ENCODE measurements at places on chromosomes 16 and 17.

- no peak for DNase-seq
These were observed 101.2 kb downstream of the TTC19 start for GRCh38 chr17:16100737-16101400.

DNA sequence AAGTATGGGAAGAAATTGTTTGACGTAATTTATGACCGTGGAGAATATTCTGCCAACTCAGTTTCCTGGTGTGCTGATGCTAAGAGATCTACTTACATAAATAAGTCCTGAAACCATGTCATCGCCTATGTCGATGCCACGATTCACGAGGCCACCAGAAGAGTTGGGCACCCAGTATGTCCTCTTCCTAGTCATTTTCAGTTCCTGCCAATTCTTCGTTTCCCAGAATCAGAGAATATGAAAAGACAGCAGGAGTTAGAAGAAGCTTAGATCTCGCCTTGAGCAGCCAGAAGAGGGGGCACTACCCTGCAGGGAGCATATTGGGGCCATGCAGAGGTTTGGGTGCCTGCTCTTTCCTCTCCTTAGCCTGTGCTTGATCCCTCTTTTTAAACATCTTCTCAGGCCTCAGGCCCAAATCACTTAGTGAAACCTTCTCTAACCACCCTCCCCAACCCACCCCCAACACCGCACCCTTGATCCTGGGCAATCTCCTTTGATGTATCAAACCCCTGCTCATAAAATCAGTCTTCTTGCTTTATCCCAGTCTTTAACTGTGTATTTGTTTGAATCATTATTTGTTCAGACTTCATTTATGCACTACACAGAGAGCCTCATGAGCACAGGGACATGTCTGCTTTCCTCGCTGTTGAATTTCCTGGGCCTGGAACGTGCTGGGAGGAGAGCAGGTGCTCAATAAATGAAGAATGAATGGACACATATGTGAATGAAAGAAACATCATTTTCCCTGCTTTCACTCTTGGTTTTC, 12.2 kb upstream of the LONP2 start:
- DNase-seq: no peak

GRCh38 chr17:74527081-74527480, 4.2 kb downstream of the CD300LB start:
- DNase-seq: no peak

DNA sequence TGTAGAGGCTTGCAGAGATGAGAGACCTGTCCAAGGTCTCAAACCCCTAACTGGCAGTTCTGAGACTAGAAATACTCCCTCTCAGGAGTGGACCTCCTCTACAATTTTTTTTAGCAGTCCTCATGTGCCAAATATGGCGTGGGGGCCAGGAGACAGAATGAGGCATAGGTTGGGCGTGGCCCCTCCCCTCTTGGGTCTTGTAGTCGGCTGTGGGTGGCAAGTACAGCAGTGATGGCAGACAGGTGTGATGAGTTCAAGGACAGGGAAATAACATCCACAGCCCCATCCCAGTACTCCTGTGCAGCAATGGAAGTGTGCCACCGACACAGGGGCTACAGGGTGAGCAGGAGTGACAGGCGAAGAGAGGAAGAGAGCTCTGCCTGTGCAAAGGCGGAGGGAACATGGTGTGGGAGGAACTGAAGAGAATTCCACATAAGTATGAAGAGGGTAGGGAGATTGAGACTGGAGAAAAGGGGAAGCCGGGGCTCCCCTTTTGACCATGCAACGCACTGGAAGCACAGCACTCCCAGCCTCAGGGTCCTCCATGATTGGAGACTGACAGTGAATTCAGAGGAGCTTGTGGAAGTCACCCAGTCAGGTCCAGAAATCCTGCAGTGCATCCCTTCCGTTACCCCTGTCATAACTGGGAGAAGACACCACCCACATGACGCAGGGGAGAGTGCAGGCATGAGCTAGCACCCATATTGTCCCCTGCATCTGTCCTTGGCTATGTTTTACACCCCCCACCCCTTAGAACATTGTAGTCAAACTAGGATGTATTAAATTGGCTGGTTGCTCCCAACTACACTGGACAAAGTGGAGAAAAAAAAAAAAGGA, 14.8 kb upstream of the CETP start:
- DNase-seq: no peak

DNA sequence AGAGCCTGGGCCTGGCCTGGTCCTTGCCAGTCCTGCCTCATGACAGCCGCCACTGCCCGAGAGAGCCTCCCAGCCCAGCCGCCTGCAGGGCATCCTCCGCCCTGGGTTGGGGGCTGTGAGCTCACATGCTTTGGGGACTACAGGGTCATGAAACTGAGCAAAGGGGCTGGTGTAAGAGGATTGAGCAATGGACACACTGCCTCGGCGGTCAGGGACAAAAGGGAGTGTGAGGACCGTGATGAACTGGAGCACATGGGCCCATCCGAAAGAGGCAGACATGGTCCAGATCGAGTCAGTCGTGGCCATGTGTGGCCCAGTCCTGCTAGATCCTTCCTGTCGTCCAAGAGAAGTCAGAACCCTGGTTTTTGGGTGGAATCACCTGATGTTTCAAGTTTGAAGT, 52.3 kb downstream of the GSG1L start:
- no peak for DNase-seq

DNA sequence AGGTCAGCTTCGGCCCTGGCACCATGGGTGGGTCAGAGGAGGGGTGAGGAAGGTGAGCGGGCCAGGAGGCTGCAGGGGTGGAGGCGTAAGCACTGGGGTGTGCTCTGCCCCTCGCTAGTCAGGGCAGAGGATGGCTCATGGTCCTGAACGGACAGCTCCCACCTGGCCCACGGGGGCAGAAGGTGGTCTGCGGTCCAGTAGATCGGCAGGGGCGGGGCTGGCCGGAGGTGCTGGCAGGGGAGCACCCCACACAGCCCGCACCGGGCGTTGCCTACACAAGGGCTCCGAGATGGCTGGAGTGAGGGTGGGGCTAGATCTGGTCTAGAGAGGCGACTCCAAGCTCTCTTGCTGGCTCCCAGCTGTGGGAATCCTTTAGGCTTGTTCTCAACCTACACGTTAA, 8.2 kb downstream of the NPTX1 start:
- no peak for DNase-seq

- DNase-seq: no peak
These were observed 26.5 kb upstream of the ARL6IP1 start for GRCh38 chr16:18827890-18828289.

DNA sequence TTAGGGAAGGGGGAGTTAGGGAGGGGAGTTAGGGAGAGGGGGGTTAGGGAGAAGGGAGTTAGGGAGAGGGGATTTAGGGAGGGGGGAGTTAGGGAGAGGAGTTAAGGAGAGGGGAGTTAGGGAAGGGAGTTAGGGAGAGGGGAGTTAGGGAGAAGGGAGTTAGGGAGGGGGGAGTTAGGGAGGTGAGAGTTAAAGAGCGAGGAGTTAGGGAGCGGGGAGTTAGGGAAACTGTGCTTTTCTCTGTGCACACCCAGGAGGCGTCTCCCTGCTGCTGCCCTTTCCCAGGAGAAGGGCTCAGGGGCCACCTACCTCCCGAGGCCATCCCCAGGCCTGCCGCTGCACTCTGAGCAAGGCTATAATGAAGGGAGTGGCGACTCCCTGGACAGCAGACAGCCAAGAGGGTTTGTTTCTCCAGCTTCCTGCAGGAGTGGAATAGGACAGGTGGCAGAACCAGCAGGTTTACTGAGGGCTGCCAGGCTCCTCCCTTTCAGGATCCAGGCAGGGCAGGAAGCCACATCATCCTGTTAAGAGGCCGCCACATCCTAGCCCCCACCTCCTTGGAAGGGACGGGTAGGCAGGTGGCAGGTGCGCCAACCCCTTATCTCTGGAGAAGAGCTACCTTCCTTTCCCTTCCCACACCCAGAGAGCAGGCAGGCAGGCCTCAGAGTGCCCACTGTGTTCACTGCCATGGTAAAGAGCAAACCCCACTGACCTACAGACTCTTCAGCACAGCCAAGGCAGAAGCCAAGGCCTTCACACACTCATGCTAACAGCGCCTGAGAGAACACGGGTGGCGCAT, 4.3 kb downstream of the CANT1 start:
- no peak for DNase-seq

DNA sequence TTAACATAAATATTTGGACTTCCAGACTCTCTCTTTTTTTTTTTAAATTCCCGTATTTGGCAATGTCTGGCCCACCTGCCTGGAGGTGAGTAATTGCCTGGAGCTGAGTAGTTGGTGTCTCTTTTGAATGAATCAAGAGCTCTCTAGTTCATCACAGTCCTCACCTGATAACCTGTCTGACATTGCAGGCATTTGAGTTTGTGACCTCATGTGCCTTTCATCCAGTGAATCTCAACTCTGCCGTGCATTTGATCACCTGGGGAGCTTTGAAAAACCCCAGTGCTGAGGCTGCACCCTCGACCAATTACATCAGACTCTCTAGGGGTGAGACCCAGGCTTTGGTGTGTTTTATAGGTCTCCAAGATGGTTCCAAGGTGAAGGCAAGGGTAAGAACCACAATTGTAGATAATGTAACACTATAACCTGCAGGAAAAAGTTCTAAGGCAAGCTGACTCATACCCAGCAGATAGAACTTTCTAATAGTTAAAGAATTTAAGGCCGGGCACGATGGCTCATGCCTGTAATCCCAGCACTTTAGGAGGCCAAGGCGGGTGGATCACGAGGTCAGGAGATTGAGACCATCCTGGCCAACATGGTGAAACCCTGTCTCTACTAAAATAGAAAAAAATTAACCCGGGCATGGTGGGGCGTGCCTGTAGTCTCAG, 24.5 kb upstream of the HS3ST2 start:
- no peak for DNase-seq

- DNase-seq: no peak
These were observed 573.0 kb upstream of the C16orf82 start for GRCh38 chr16:26493751-26494150.

DNA sequence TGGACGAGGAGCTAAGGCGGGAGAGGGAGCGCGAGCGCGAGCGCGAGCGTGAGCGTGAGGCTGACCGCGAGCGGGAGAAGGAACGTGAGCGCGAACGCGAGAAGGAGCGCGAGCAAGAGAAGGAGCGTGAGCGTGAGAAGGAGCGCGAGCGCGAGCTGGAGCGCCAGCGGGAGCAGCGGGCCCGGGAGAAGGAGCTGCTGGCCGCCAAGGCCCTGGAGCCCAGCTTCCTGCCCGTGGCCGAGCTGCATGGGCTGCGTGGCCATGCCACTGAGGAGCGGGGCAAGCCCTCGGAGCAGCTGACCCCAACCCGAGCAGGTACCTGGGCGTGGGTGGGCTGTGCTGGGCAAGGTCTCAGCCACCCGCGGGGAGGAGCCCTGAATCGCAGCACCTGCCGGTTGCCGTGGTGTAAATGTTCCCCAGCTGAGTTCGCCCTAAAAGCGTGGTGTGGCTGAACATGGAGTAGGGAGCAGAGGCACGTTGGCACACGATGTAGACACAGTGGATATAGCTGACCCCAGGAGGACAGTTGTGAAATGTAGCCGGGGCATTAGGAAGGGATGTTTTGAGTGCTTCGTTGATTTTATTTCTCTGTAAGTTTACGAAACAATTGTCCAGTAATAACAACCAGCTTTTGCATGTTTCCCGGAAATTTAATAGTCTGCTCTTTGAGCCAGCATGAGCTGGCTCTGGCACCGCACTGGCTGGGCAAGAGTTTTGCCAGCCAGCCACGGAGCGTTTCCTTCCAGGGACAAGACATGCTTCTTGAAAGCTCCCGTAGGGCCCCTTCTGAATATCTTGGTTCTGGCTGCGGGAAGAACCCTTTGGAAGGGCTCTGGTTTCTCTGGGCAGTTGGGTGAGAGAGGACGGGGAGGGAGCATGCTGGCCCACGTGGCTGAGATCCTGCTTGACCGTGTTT, 32.1 kb downstream of the GINS2 start:
- DNase-seq: no peak

- DNase-seq: no peak
These were observed 30.1 kb downstream of the CD300LG start for GRCh38 chr17:43877031-43877430.

- DNase-seq: no peak
These were observed 27.0 kb downstream of the ABCC12 start for GRCh38 chr16:48128769-48129168.

- DNase-seq: no peak
These were observed 126.0 kb upstream of the SDK2 start for GRCh38 chr17:73770115-73770848.

- no peak for DNase-seq
These were observed 6.3 kb downstream of the CDH5 start for GRCh38 chr16:66372898-66373155.

GRCh38 chr16:8632675-8633182, 11.2 kb downstream of the METTL22 start:
- DNase-seq: no peak

DNA sequence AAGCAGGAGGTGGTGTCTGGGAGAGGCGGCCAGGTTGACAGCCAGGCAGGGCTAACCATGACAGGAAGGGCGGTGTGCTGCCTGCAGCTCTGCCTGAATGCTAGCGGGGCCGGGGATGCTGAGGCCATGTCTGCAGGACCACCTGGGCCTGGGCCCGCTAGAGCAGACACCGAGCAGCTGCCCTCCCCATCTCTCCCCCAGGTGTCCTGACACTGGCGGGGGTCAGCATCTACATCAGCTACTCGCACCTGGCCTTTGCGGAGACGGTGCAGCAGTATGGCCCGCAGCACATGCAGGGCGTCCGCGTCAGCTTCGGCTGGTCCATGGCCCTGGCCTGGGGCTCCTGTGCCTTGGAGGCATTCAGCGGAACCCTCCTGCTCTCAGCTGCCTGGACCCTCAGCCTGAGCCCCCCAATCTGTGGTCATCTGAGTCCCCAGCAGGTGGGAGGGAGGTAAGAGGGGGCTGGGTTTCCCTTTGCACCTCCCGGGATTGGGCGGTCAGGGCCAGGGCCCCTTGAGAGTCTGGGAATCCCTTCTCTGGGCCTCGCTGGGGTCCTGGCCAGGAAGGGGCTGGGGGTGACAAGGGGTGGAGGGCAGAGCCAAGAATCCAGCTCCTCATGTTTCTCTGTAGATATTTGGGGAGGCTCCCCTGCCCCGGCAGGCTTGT, 7.5 kb downstream of the TMEM235 start:
- DNase-seq: no peak

GRCh38 chr17:1989135-1989534, 36.0 kb downstream of the RTN4RL1 start:
- DNase-seq: no peak

DNA sequence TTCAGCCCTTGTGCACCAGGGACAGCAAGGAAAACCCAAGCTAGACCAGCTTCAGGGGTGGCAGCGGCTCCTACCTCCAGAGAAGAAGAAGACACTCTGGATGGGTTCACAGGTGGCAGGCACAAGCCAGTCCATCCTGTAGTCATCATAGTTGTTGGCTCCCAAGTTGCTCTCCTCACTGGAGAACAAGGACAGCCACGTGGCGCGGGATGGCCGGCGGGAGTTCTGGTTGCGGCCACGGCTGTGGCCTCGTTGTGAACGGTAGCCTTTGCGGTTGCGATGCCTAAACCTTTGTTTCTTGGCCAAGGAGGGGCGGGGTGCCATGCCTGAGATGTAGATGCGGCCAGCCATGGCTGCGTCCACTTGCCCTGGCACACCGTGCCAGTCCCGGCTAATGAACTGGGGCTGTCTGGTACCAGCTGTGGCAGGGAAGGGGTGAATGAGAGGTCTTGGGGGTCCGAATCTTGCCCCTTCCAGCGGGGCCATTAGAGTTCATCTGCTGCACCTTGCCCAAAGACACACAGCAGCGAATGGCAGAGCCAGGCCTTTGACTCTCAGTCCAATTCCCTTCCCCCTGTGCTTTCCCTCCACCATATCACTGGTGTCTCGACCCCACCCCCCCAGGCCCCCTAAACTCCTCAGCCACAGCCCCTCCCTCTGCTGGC, 2.3 kb downstream of the VTN start:
- DNase-seq: no peak

GRCh38 chr17:39200070-39200879, at the start of gene RPL19:
Gene RPL19 (plus strand): TSS chr17:39200283. CDS start chr17:39200345, 62 bp downstream.
- peak; percentile 60 for DNase-seq

Data from stimulated activated CD8-positive, alpha-beta memory T cell treated with anti-CD3 and anti-CD28 coated beads, Interleukin-2, amount 100 ng/mL, for 1 hour (primary cell).